Spleen (tissue), 13 donors: ENCODE measurements at places on chromosomes 7 and 10. TPM values are rescaled to one million over a fixed set of nuclear protein-coding genes. Genes with fewer than 3 reads are reported as not detected.

INMT gene
- total RNA-seq = 20.0 TPM

AP1S1 gene
- total RNA-seq = 24.4 TPM

DNA sequence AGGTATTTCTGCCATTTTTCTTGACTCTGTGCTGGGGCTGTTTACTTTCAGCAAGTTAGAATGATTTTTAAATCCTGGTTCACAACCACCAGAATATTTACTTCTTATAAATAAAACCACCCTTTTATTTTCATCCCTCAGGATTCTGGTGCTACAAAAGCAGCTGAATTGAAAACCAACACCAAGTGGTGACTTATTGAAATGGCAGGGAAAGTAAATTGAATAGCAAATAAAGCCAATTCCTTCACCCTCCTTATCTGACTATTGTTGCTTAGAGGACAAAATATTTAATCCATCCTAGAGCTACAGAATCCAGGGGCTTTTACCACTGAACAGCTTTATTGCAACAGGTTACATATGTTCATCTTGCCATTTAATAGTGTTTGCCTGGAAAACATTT lies 828.6 kb upstream of the GHITM start:
- no peak for DNase-seq

GIMAP8 gene
- 96.0 TPM for total RNA-seq

GRCh38 chr7:66119245-66119850 lies 4.7 kb downstream of the CRCP start:
- no peak for DNase-seq

CCDC136 gene
- 4.0 TPM for total RNA-seq

- no peak for DNase-seq
These were observed 78.0 kb downstream of the COL13A1 start for GRCh38 chr10:69879634-69880257.

DNA sequence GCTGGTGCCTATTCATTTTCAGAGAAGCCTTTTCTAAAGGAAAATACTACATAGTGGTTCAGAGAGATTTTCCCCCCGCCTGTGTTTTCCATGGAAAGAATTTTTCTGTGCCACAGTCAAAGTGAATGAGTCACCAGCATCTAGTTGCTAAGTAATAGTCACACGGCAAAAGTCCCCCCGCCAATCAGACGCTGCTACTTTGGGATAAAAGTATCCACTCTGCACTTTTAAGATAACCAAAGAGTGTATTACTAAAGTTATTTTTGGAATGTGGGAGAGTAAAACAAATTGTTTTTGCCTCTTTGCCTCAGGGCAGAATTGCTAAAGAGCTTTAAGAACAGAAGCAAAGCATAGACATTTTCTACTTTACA lies 23.5 kb downstream of the ABLIM1 start:
- no peak for DNase-seq

DNA sequence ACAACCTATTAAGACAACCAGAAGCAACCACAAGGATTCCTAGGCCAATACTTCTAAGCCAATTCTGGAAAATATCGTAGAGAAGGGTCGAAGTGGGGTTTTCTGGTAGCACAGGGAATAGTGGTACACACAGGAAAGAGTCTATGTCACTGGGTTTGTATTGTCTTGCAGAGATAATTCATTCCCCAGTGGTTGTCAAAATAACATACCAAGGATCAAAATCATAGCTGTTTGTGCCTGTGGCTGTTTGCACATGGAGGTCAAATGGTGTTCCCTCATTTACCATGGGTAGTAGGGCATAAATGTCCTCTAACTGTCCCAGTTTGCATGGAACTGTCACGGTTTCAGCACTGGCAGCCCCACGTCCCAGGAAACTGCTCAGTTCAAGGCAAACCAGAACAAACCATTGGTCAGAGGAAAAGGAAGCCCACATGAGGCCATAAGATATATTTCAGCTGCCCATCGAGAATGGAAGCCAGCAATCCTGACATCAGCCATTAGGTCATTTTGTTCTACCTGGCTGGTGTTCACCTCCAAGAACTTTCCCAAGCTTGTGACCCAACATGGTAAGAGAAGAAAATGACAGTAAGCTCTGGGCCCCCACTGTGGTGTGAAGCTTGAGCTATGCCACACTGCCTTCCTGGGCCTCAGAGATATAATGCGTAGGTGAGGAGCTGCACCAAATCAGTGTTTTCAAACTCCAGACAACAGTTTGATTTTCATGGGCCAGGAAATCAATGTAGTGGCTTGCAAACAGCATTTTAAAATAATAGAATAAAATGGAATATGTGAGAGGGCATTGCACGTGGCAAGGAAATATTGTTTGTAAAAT lies 53.9 kb upstream of the NFE2L3 start:
- no peak for DNase-seq

DNA sequence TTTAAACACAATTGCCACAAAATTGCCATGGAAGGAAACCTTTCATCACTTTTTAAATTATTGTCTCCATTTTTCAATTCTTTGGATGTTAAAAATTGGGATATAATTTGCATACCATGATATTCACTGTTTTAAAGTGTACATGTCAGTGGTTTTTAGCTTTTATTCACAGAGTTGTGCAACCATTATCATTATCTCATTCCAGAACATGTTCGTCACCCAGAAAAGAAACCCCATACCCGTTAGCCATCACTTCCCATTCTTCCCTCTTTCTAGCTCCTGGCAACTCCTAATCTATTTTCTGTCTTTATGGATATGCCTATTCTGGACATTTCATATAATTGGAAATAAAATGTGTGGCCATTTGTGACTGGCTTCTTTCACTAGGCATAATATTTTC lies 260.3 kb upstream of the FERD3L start:
- no peak for DNase-seq

H2BK1 gene
- not detected for total RNA-seq
